Left ventricle myocardium superior (tissue), 1 donor: ENCODE measurements at places on chromosomes 7 and 10.

DNA sequence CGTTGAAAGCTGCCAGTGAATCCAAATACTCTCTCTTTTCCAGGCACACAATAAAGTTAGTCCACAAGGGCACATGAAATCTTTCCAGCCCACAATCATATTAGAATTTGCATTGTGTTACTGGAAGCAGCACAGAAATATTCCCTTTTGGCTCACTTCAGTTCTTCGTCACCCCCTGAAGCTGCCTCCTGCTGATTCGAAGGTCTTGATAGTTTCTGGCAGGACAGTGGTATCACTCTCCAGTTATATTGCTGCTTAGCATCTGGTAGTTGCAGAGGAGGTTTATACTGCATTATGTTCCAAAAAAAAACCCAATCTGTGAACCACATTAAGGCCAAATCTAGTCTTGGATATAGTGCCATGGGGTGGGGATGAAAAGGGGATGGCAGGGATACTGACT, 253.2 kb downstream of the BICC1 start:
- no peak for DNase-seq

DNA sequence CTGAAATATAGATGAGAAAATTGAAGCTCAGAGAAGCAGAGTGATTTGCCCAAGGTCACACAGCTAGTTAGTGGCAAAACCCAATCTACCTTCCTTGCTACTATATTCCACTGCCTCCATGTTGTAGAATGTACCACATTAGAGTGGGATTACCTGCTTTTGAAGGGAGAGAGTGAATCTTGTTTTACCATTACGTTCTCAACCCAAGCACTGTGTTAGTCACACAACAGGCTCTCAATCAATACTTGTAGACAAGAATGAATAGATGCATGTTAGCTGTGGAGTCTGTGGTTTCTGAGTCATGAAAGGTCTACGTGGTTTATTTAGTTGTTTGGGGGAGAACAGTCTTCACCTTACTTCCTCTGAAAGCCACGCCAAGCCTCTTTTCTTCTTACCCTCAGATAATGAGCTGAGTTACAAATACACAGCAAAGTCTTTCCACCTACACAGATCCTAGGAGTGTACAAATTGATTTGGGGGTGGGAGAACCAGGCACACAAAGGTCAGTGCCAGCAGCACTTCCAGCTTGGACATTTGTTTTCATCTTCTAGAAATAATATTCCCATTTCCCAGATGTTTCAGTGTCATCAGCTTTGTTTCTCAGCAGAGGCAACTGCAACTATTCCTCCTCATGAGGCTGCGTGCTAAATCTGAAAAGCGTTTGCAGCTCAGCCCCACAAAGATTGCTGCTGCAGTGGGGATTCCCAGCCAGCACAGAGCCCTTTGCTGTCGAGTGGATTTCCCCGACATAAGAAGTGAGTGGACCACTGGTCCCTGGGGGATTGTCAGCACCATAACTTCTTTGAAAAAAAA, 71.5 kb upstream of the ADO start:
- no peak for DNase-seq

GRCh38 chr10:48890888-48891850, 48.5 kb downstream of the LRRC18 start:
- DNase-seq = no peak

DNA sequence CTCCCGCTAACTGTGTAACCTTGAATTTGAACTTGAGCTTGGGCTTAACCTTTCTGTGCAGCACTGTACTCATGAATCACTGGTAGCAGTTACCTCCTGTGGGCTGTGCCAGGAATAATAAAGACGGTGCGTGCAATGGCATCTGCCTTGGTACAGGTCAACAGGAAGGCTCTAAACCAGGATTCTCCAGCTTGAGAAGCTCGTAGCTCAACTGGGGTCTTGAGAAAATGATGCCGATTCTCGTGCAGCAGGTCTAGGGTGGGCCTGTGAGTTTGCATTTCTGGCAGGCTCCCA, 112.5 kb upstream of the ANLN start:
- DNase-seq = no peak

- no peak for DNase-seq
These were observed 32.0 kb downstream of the ICA1 start for GRCh38 chr7:8229927-8230326.

DNA sequence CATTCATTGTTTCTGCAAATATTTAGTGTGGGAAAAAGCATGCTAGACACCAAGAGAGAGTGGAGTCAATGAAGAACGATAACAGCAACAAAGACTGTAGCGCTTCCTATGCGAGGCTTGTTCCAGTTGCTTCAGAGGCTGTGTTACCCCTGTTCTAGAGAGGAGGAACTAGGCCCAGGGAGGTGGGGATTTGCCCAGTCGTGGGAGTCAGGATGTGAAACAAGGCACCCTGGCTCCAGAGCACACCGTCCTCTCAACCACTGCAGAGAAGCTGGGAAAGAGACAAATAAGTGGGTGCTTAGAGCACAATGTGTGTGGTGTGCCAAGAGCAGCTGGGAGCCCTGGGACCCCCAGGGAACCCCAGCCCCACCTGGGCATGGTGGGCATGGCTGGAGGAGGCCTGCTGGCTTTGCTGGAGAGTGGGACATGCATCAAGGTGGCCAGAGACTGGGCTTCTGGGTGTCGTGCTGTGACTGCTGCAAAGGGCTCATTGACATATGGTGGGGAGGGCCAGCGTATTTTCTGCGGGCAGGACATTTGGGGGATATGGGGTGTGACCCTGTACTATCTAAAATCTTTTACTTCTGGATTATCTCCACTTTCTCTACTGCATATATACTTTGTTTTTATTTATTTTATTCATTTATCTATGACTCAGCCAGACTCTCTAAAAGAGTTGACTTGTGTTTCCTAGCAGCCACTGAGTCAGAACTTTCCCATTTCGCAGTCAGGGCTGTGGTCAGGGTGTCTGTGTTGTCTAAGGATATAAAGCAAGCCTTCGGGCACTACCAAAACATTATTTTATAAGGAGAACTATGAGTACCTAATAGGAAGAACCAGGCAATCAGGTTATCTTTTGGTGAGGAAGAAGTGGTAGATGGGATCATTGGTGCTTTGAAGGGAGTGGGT, 95.4 kb downstream of the TCF7L2 start:
- DNase-seq = no peak

DNA sequence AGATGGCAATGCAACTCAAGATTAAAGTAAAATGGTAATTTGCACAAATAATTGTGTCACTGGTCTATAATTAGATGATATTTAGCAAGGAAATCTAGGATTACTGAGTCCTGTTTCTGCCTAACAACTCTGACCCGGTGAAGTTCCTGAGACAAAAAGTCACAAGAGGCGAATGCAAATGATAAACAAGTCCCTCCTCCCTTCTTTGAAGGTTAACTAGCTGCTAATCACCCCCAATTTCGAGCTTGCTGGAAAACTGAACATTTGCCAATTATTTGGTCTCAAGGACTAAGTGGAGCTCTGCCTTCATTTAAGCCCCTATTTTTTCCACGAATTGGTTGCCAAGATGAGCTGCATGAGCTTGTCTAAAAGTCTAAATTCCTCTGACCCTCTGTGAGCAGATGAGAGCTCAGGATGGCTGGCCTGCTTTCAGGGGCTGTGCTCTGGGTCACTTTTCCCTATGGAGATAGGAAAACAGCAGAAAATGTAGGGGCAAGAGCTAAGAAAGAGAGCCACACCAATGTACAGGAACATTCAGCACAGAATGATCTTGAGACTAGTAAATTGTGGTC, 127.3 kb downstream of the MBL2 start:
- no peak for DNase-seq

- DNase-seq = no peak
These were observed 189.8 kb upstream of the SEMA3A start for GRCh38 chr7:84384417-84384816.

- DNase-seq = no peak
These were observed 527.3 kb downstream of the ZNF33B start for GRCh38 chr10:42111076-42111475.

- DNase-seq = no peak
These were observed 19.4 kb downstream of the C1GALT1 start for GRCh38 chr7:7201578-7202374.

- no peak for DNase-seq
These were observed 94.3 kb downstream of the IQUB start for GRCh38 chr7:123440101-123440548.

DNA sequence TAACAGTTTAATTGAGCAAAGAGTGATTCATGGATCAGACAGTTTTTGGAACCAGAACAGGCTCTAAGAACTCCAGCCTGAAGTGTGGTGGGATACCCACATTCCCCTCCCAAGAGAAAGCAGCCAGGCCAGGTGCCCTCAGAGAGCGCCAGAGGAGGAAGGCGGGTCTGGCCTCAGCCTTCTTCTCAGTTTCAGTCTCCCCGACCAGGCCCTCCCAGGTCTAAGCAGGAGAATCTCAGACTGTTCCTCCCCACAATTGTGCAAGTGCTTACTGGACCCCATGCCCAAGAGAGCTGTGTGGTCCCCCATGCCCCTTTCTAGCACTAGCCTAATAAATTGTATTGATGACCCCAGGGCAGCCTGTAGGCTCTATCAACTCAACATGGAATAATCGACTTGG, 25.6 kb downstream of the PPIF start:
- no peak for DNase-seq

- DNase-seq = no peak
These were observed 6.2 kb downstream of the CDC123 start for GRCh38 chr10:12202226-12202625.

DNA sequence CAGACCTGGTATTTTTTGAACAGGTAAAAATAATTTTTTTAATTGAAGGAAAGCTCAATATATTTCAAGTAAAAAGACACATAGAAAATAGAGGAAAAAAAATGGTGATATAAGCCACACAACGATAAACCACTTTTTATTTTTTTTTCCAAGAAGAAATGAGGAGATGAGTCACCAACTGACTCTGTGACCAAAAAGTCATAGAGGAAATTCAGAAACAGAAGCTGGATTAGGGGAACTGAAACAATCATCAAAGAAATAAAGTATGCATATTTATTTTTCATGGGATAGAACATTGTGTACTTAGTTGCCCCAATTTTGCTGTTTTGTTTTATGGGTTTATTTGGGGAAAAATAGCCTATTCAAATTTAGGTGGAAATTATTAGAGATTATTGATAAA, 176.8 kb upstream of the AGR3 start:
- no peak for DNase-seq

GRCh38 chr7:6436385-6436685, 11.4 kb downstream of the DAGLB start:
- DNase-seq = no peak

- DNase-seq = no peak
These were observed 52.7 kb downstream of the MET start for GRCh38 chr7:116724560-116725231.

- DNase-seq = no peak
These were observed 61.5 kb downstream of the KCND2 start for GRCh38 chr7:120334475-120334874.

GRCh38 chr10:48463318-48464003, 141.4 kb downstream of the ARHGAP22 start:
- DNase-seq = no peak

DNA sequence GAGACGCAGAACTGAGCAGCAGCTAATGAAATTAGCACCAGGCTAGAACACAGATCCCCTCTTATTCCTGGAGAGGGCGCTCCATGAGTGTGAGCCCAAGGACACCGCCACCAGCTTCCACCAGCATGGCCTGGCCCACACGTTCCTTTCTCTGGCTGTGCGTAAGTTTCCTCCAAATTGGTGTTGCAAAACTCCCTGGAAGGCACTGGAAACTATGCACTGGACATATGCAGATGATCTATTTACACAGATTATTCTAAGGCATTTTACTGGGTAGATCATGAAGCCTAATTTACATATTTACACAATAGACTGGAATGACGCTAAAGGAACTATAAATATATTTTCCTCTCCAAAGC, 455.6 kb upstream of the FOXK1 start:
- no peak for DNase-seq

DNA sequence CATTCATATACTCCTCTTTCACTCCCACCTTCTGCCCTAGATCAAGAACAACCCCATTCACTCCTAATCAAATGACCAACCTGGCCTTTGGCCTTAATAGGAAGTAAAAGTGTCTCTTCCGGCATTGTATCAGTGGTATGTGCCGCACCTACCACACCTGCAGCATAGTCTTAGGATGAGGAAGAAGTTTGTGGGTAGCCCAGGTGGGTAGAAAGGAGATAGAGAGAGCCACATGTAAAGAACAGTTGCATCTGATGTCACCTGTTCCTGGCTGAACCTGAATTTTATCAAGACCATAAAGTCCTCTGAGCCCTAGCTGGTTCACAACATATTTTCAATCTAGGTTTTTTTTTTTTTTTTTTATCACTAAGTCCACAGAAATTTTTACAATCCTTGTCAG, 55.5 kb upstream of the PTPN12 start:
- DNase-seq = no peak

GRCh38 chr10:31962826-31963588, 34.4 kb upstream of the ARHGAP12 start:
- no peak for DNase-seq

DNA sequence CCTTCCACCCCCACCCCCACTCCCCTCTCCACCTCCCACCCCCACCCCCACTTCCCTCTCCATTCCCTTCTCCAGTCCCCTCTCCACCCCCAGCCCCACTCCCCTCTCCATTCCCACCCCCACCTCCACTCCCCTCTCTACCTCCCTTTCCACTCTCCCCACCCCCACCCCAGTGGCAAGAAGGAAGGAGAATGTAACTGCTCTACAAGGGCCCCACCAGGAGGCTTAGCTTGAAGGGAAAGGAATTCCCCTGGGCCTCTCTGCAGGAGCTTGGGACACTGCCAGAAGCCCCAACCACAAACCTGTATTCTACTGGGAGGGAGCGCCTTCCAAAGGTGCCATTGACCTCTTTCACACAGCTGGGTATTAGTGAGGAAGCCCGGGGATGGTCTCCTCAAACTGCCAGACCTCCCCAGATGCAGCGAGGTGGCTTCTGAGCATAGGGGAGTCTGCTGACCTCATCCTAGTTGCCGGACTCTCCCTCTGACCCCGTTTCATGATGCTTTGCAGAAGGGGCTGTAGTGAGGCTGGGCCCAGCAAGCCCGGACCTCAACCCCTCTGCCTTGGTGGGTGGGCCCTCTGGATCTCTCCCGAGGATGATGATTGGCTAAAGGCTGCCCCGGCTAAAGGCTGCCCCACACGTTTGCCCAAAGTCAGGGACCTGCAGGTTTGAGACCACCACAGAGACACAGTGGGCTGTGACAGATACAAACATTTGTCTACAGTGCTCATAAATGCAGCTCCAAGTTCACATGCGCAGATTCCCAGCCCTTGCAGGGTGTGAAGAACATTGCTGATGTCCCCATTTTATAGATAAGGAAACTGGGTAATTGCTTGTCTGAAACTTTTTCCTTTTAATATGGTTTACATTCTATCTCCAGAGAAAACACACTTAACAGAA, 2.9 kb downstream of the DEPP1 start:
- peak; percentile 49 for DNase-seq

GRCh38 chr10:25575343-25575742, 358.7 kb upstream of the MYO3A start:
- no peak for DNase-seq

- DNase-seq = no peak
These were observed 758 bp upstream of the OPTN start for GRCh38 chr10:13099144-13099665.
